ENCODE measurements at places on chromosomes 6 and 20.

DNA sequence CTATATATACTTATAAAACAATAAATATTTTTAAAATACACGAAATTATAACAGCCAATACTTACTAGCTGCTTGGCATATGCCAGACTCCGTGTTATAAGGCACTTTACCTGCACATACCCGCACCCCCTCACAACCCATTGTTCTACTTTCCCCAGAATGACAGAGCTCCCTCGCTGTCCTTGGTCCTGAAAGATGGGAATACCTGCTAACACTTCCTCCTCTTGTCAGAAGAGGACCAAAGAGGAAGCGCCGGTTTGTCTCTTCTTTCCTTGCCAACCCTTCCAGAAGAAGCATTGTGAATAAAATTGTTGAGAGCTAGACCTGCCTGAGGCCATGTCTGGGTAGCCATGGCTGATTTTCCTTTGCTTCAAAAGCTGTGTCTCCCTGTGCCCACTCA is 149.3 kb downstream of the PTPRT start:
- DNase-seq = no peak

- DNase-seq = no peak
Measured at GRCh38 chr6:118752803-118753202, 101.4 kb upstream of the CEP85L start.

DNA sequence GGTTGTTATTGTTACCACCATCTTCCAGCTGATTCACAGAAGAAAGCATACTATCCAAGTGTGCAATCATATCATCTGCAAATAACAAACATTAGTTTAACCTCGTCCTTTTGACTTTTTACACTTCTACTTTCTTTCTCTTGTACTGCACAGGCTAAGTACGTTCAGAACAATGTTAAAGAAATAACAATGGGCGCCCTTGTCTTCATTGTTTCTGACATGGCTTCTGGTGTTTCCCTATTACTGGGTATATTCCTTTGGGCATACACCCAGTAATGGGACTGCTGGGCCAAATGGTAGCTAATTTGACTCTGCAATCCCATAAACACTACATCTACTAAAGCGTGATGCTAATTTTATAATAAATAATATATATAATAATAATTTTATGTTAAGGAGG is 146.7 kb downstream of the GJA10 start:
- no peak for DNase-seq

DNA sequence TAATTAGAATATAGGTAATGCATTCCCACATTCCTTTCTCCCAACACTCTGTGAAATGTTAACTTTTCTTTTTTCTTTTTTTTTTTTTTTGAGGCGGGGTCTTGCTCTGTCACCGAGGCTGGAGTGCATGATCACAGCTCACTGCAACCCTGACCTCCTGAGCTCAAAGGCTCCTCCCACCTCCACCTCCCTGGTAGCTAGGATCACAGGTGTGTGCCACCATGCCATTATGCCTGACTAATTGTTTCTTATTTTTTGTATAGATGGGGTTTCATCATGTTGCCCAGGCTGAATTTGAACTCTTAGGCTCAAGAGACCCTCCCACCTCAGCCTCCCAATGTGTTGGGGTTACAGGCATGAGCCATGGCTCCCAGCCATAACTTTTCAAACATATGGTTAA is 135.7 kb upstream of the SHLD1 start:
- no peak for DNase-seq

GRCh38 chr6:14306151-14306906 is 188.8 kb downstream of the CD83 start:
- DNase-seq = no peak

DNA sequence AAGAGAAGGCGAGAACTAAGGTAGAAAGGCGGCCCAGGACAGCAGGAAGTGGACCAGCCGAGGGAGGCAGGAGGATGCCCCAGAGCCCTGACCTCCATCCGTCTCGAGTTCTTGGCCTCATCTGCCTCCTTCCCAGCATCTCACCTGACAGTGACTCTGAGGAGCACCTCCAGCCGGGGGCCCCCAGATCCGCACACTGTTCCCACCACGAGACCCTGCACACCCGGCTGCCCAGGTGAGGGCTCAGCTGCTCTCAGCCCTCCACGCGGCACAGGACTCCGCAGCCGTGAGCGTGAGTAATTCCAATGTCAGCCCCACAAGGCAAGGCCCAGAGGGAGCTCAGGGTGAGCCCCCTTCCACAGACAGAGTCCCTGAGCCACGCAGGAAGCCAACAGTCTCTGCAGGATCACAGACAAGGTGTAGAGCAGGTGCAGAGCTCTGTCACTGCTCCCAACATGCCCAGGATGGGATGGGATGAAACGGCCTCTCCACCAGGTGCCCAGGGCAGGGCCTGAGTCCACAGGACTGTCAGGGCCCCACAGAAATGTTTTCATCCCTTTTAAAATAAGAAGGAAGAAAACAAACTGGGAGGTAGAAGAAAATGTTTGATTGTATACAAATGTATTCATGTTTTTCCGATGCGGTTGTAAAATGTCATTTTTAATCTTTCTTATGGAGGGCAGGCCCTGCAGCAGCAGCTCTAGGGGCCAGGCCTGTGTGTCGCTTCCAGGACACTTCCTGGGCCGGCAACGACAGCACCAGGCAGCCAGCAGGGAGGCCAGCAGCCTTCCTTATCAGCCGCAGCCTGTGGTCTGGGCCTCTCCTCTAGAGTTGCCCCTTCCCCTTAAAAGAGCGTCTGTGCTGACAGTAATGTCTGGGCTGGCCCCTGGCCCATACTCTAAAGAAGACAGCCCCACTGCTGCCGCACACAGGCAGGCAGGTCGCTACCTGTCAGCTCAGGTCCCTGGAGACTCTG is 66.9 kb downstream of the DLL1 start:
- no peak for DNase-seq

- DNase-seq = no peak
Measured at GRCh38 chr20:35743693-35744491, 1.8 kb upstream of the RBM39 start.

DNA sequence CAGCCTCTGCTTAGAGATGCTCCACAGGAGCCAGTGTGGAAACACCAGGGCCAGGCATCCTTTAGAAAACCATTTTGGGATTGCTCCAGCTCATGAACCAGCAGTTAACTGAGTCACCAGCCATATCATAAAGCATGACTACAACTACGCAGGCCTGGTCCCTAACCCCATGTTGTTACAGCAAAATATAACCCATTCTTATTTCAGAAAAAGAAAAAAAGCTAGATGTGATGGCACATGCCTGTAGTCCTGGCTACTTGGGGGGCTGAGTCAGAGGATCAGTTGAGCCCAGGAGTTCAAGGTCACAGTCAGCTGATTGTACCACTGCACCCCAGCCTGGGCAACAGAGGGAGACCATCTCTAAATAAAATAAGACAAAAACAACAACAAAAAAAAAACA is 36.8 kb downstream of the C6orf15 start:
- DNase-seq = no peak

DNA sequence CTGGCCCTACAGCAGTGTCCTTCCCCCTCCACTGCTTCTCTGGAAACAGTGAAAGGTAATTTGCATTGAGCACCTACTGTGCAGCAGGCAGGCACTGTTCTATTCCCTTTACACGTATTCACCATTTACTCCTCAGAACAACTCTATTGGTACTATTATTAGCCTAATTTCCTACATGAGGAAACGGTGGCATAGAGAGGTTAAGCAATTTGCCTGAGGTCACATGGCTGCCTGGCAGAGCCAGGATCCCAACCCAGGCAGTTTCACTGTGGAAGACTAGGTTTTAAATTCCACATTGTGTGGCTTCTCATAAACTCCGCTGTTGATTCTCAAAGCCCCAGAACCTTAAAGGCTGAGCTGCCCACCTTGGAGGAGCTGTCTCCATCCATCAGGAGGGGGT is 72.7 kb downstream of the CLIC5 start:
- DNase-seq = no peak

- DNase-seq = no peak
Measured at GRCh38 chr20:278607-279571, 11.7 kb downstream of the C20orf96 start.

- no peak for DNase-seq
Measured at GRCh38 chr6:41177695-41178094, 14.8 kb upstream of the TREM2 start.

DNA sequence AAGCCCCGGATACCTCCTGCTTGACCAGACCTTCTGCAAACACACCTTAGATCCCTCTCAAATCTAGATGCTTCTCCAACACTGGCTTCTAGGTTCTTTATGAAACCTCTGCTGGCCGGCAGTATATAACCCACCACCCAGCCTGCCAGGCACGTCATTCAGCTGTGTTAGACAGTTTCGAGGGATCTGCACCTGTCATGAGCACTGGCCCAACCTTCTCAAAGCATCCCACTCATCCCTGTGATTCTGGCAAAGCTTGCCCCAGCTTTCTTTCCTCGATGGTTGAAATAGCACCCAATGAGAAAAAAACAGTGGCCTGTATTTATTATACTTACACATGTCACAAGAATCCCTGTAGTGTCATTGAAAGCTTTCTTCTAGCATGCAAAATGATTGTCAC is 157.8 kb downstream of the MTHFD1L start:
- no peak for DNase-seq

DNA sequence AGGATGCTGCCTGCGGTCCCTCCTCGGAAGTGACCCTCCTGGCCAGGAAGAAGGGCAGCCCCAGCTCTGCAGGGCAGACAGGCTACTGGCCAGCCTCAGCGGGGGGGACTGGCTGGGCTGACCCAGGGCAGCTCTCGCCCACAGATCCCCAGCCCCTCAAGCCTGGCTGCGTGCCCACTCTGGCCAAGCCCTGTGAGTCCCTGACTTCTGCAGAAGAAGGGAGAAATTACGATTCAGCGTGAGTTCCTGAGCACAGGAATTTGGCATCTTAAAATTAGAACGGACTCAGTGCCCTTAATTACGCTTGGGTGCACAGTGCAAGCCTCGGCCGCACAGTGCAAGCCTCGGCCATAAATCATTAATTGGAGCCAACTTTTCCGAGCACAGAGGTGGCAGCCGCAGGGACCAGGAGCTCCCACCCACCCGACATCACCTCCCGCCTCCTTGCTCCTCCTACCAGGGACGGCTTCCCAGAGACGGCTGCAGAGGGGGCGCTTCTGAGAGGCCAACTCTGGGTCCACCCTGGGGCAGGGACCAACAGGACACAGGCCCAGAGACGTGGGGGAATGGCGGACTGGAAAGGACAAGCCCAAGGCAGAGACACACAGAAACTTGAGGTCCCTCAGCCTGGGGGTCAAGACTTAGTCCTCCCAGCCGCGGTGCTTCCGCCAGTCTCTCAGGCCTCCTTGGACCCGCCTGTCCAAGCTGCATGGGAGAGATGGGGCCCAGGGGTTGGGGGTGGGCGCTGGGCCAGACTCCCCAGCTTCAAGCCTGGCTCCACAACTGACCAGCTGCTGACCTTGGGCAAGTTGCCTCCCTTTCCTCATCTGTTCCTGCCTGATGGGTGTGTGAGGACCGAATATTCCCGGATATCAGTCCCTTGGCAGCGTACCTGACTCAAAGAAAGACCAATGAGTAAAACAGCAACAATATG is 165.4 kb downstream of the TAF4 start:
- DNase-seq = no peak

DNA sequence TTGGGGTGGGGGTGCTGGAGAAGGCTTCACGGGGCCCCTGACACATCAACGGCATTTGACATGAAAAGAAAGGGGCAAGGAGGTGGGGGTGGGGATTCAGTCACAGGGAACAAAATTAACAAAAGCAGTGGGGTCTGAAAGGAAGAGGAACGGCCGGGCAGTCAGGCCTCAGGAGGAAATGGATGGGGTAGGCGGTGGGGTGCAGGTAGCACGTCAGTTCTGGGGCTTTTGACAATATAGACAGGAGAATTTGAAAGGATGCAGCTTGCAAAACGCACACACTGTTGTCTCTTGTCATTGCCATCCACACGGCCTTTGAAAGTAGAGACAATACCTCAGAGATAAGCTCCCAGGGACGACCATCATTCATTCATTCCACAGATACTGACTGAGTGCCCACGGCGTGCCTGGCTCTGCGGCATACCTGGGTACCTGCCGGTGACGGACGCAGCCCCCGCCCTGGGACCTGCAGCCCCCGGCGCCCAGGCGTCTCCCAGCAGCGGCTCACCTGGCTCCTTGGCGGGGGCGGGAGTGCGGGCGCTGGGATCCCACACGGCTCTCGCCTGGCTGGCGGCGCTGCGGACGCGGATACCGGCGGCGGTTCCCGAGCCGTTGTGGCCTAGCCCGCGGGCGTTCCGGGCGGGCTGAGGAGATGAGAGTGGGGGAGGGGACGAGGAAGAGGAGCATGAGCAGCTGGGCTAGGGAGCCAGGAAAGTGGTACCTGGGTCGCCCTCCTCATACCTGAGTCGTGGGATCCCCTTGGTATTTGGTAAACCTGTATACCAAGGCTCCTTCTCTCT is at the start of gene SLC26A8:
Gene SLC26A8, minus strand, starts transcription at position 646 of the 800 bp plus-strand sequence. CDS start 4,934 bp downstream, outside the sequence.
- no peak for DNase-seq

- DNase-seq = no peak
Measured at GRCh38 chr6:2881423-2881822, 21.7 kb downstream of the SERPINB9 start.

DNA sequence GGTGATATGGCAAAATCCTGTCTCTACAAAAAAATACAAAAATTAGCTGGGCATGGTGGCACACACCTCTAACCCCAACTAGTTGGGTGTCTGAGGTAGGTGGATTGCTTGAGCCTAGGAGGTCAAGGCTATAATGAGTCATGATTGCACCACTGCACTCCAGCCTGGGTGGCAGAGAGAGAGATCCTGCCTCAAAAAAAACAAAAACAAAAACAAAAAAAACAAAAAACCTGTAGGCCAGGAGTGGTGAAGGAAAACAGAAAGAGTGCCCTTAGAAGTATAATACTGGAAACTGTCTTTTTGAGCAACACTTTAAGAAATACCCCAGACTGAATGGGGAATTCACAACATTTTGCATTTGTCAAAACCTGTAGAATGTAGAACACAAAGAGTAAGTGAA is 85.3 kb downstream of the JARID2 start:
- no peak for DNase-seq

DNA sequence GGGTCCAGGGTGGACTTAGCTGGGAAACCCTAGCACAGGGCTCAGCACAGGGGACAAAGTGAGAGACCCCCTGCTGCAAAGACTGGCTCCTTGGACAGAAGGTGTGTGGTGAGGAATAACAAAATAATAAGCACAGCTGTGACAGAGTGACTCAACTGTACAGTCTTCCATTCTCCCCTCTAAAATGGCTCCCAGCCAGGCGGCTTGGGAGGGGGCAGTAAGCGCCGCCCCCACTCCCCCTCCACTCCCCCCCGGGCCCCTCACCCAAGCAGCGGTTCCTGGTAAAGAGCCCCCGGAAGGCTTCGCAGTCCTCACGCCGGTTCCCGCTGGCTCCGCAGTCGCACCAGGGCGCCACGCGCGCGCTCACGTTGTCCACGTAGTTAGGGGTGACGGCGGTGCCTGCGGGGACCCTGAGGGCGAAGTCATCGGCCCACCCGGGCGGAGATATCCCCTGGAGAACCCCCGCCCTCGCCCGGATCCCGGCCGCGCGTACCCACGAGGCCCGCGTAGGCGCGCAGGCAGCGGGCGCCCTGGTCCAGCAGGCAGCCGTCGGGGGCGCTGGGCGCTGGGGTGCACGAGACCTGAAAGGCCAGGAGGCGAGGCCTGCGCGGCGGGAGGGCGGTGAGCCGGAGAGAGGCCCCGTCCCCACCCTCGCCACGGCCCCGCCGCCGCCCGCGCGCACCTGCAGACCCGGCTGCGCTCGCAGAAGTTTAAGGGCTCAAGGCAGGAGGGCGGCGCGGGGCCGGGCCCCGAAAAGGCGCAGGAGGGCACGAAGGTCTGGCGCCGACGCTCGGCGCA is 2.7 kb downstream of the GFRA4 start:
- DNase-seq = no peak

GRCh38 chr6:69699655-69700054 is 97.2 kb downstream of the LMBRD1 start:
- DNase-seq = no peak

- no peak for DNase-seq
Measured at GRCh38 chr20:42181064-42181463, 562.9 kb upstream of the CHD6 start.
